ENCODE measurements at places on chromosomes 7 and 10.

- DNase-seq, result no peak
These were observed 144.1 kb downstream of the ANLN start for GRCh38 chr7:36533717-36534116.

DNA sequence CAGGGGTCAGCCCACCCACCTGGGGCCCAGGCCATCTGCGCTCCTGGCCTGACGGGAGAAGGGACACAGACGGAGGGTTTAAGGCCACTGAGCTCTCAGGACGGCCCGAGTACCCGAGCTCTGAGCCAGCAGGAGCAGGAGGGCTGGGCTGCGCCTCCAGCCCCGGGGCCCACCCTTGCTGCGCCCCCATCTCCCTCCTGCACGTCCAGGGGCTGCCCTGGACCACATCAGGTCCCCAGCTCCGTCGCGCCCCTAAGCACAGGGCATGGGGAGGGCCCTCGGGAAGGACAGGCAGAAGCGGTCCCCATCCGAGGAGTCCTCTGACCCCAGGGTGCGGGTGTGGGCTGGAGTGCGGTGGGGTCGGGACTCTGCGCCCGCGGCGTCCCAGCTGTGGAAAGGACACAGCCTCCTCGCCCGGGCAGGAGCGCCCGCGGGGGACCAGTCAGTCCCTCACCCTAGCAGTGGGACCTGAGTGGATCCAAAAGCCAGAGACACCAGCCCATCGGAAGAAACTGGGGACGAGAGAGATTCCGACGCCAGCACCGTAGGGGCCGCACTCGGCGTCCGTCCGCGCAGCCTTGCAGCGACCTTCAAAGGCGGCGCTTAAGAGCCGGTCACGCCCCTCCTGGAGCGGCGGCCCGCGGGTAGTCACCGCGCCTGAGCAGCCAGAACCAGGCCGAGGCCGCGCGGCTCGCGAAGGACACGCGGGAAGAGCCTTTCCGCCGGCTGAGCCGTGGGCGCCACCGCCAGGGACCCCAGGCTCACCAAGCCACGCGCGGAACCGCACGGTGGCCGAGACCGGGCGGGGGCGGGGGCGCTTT is 15.9 kb downstream of the CAMK2B start:
- DNase-seq, result no peak

DNA sequence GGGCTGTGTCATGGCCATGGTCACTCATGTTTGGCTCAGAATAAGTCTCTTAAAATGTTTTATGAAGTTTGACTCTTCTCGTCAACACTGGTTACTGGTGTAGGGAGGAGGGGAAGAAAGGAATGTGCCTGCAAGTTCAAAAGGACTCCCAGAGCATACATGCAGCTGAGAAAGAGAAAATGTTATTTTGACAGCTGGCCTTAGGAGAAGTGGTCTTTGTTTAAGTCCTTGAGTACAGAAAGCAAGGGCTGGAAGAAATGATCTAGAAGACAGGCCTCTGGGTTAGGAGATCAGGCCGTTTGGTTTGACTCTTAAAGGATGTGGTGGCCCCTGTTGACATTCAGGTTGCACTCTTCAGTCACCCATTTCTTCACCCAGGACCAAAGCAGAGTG is 245.5 kb downstream of the REEP3 start:
- no peak for DNase-seq

- no peak for DNase-seq
These were observed 100.3 kb upstream of the CPXM2 start for GRCh38 chr10:123991611-123992570.

DNA sequence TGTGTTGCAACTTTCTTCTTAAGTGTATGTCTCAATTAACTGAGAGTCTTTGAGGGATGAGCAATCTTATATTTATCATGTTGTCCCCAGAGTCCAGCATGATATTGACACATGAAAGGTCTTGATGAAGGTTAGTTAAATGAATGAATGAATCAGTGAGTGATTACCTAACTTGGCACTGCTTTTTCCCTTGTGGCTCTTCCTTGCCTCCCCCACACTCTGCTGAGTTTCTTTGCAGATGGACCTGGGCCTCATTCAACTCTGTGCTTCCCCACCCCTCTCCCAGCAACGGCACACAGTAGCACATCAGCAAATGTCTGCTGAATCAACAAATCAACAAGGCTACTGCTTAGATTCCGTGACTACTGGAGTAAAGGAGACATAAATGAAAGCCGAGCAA is 235.1 kb upstream of the CXCL12 start:
- DNase-seq, result no peak

DNA sequence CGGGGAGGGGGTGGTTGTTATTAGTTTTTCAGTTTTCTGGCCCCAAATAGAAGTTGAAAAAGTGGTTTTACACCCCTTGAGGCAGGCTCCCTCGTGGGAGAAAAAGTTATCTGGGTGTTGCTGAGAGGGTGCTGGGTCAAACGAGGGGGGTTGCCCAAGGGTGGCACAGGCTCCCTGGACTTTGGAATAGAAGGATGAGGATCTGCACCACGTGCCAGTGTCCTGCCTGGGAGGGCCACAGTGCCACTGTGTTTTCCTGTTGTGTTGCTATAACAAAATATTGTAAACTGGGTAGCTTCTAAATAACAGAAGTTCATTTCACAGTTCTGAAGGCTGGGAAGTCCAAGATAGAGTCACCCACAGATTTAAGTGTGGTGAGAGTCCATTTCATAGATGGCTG is 181.9 kb downstream of the CXCL12 start:
- no peak for DNase-seq

DNA sequence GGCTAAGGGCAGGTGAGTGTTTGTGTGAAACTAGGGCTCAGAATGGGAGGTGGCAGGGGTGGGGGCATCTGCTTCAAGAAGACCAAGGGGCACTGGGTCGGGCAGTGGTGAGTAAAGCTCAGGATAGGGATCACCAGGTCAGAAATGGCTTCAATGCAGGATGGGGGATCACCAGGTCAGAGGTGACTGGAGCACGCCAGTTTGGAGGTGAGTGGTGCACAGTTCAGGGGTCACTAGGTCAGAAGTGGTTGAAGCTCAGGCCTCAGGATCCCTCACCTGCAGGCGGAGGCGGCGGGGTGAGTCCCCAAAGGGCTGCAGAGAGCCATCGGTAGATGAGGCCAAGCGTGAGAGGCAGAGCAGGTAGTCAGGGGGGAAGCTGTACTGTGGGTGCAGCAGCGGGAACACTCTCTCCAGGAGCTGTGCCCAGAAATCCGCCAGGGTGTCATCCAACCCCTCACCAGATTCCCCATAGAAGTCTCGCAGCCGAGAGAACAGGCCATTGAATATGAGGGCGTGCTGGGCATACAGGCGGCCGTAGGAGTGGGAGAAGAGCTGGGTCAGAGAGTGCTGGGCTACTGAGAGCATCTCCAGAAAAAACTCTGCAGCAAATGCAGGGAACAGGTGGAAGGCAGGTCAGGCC is 1.8 kb downstream of the GPC2 start:
- no peak for DNase-seq

- DNase-seq, result no peak
These were observed 17.4 kb downstream of the RBP3 start for GRCh38 chr10:47365431-47366180.

GRCh38 chr7:142697270-142697669 is 52.0 kb upstream of the PRSS1 start:
- DNase-seq, result no peak

DNA sequence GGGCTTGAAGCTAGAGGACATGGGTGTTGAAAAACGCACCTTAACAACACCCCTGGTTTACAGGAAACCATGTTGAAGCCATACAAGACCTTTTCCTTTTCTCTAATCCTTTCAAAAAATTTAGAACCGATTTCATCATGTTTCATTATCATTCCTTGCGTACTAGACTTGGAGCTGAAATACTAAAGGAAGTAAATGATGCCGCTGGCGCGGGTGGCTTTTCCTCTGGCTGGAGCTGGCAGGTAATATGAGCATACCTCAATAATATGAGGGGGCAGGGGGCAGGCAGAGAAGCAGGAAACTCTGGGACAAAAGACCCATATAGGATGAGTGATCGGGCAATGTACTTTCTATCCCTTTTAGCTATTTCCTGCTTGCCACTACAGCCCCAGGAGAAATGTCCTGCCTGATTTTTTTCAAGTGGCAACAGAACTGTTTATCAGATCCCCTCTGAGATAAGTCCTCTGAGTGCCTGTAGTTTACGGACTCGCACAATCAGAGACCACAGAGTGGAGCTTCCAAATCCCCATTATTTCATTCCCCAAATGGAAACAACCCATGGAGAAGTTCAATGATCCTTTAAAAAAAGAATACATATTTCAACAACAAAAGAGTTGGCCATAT is 450.1 kb downstream of the KCNMA1 start:
- DNase-seq, result no peak

- no peak for DNase-seq
These were observed 190.2 kb downstream of the CAMK1D start for GRCh38 chr10:12539350-12540164.

DNA sequence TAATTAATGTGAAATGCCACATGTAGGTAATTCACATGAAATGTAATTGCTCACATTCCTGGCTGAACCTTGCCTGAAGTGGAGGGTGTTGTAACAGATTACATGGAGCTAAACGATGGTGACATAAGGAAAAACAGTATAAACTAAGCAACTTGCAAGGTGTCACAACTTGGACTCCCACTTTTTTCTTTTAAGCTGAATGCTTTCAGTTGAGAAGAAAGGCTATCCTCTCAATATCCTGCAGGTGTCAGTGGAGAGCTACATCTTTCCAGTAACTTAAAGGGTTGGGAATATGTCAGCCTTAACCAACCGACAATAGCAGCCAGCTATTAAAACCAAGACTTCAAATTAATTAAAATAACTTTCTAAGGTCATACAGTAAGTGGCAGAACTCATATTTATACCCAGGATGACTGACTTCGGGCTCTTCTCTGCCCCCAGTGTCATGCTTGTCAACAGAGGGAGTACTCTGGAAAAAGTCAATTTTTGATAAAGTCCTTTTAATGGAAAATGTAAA is 33.7 kb downstream of the NRBF2 start:
- no peak for DNase-seq

DNA sequence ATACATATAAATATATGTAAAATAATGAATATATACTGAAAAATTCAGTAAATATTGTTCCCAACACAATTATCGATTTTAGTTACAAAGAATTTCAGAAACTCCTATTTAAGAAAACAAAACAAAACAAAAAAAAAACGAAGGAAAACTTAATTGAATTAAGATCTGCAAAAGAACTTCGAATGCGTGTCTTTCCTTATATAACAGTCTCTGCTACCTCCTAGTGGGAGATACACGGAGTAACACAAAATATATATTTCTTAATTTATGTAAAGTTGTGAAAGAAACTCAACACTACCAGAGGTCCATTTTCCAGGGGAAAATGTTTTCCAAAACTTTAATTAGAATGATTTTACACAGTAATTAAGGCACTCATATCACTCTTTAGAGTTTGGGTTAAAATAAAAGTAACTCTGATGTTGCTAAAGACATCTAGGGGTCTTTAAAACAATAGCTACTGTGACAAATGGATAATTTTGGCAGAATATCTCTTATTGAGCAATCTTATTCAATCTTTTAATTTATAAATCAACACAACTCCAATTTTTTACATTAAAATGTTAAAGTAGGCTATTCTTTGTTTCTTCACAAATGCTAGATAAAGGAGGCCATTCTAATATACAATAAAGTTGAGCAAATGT is 41.6 kb downstream of the NEBL start:
- no peak for DNase-seq

- DNase-seq, result no peak
These were observed 959.4 kb downstream of the PCDH15 start for GRCh38 chr10:53841483-53842145.

- DNase-seq, result no peak
These were observed 29.1 kb downstream of the GALNT11 start for GRCh38 chr7:152054367-152055230.

DNA sequence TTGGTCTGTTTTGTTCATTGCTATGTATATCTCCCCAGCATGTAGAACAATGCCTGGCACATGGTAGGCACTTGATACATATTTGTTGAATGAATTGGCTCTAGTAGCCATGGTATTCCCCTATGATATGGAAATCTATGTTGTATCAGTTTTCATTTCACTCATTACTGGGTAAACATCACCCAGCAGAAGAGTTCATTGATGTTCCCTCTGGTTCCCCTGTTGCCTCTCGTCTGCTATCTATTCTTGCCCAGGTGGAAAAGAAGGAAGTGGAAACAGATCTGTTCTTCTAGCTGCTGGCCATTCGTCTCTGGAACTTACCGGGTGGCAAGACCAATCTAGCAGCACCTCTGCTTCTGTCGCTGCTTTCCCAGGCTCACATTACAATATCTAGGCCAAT is 71.5 kb downstream of the LRRC4 start:
- DNase-seq, result no peak

GRCh38 chr7:32116436-32116835 is 46.2 kb upstream of the PDE1C start:
- no peak for DNase-seq

- DNase-seq, result no peak
These were observed 339.0 kb downstream of the GPR37 start for GRCh38 chr7:124426621-124427020.

DNA sequence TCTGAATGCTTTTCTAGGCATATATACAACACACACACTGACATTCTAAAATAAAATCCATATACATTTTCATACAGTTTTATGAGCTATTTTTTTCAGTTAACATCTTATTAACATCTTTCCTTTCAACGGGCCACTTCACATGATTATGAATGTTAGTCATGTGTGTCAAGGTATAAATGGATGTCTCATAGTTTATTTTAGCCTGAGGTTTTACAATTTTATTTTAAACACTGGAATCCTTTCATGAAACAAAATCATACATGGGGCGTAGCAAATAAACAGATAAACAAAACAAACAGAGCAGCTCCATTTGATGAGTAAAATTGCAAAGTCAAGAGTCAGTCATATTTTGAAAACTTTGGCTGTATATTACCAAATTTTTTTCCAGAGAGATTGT is 120.1 kb upstream of the AOAH start:
- no peak for DNase-seq

GRCh38 chr10:71351628-71352319 is 32.7 kb downstream of the SLC29A3 start:
- DNase-seq, result no peak
